Urothelium cell line (cell line): ENCODE measurements at places on chromosomes 6 and 20.
A peak's percentile ranks its signal among the peaks of the same experiment; 100 is the strongest.

DNA sequence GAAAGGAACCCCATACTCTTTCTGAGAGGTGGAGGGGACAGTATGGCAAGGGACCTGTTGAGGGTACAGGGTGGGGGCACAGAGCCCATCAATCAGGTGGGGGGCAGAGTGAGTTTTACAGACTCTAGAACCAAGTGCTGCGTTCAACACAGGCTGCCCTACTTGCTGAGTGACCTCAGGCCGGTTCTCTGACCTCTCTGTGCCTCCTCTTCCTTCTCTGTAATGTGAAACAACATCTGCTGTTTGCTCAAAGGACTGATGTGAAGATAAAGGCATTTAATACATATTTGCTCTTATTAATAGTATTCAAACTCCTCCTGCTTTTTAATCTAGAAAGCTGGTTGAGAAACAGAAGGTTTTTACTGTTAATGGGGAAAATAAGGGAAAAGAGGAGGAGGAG, 25.9 kb upstream of the APMAP start:
- no peak for DNase-seq

GRCh38 chr6:5379647-5380242, 118.4 kb downstream of the FARS2 start:
- peak; percentile 7 for DNase-seq

GRCh38 chr6:124747349-124747748, 214.9 kb upstream of the RNF217 start:
- DNase-seq, result no peak

- DNase-seq, result no peak
Observed at GRCh38 chr6:109498936-109499335, 15.9 kb upstream of the ZBTB24 start.

- DNase-seq, result no peak
Observed at GRCh38 chr6:108363889-108364313, 69.0 kb downstream of the AFG1L start.

- DNase-seq, result peak; percentile 70
Observed at GRCh38 chr6:47188588-47189021, 121.1 kb downstream of the TNFRSF21 start.
